ENCODE measurements at places on chromosomes 1 and 21. TPM values are rescaled to one million over a fixed set of nuclear protein-coding genes. Genes with fewer than 3 reads are reported as not detected.

The SPRR2B gene
- not detected for total RNA-seq

The SCAMP3 gene
- total RNA-seq = 101 TPM

The TFF2 gene
- total RNA-seq = not detected

The HAO2 gene
- total RNA-seq = not detected

The DAB1 gene
- not detected for total RNA-seq

The TCHH gene
- total RNA-seq = not detected

The FCER1G gene
- 0.86 TPM for total RNA-seq
